ENCODE measurements at places on chromosomes 7 and 10. TPM values are rescaled to one million over a fixed set of nuclear protein-coding genes. Genes with fewer than 3 reads are reported as not detected.

DNA sequence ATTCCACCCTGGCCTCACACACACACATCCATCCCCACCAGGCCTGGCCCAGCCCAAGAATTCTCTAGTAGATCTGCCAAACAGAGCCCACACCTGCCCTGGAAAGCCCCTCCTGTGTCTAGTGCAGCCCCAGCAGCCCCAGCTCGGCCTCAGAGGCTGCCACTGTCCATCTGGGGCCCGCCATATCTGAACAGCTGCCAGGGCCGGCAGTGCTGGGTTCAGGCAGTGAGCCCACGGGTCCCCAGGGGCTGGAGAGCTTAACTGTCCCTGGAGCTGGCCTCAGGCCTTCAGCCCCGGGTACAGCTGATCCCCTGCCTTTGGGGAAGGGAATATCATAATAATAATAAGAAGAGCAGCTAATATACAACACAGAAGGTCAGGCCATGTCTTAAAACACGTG, 574 bp downstream of the MYL10 start:
- no peaks in the 10 kb centered on the region for H3K4me1 ChIP-seq
- H3K36me3 ChIP-seq: no peaks in the 10 kb centered on the region
- DNase-seq: no peak
- H3K4me3 ChIP-seq: no peak overlapping the region
- no peak overlapping the region for H3K27ac ChIP-seq

LRRD1 gene
- total RNA-seq: 0.09 TPM

INMT gene
- 123 TPM for total RNA-seq

DTX2 gene
- total RNA-seq: 28.1 TPM

GRCh38 chr7:91636129-91636724, 244.3 kb downstream of the MTERF1 start:
- H3K27me3 ChIP-seq: no peaks in the 10 kb centered on the region
- no peaks in the 10 kb centered on the region for H3K36me3 ChIP-seq
- H3K27ac ChIP-seq: no peak overlapping the region
- no peaks in the 10 kb centered on the region for H3K4me1 ChIP-seq
- no peak overlapping the region for H3K4me3 ChIP-seq
- DNase-seq: no peak

Data from left lung (tissue), 14 donors.